ENCODE measurements at places on chromosomes 4 and X. TPM values are rescaled to one million over a fixed set of nuclear protein-coding genes. Genes with fewer than 3 reads are reported as not detected.

DNA sequence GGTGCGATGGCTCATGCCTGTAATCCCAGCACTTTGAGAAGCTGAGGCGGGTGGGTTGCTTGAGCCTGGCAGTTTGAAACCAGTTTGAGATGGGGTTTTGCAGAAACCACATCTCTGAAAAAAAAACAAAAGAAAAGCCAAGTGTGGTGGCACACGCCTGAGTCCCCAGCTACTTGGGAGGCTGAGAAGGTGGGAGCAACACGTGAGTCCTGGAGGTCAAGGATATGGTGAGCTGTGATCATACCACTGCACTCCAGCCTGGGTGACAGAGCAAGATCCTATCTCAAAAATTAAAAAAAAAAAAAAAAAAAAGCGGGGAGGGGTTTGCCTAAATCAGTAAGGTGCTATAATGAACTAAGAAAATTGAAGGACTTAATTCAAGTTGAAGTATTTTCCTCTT lies 58.2 kb upstream of the TBC1D14 start:
- DNase-seq: no peak

DNA sequence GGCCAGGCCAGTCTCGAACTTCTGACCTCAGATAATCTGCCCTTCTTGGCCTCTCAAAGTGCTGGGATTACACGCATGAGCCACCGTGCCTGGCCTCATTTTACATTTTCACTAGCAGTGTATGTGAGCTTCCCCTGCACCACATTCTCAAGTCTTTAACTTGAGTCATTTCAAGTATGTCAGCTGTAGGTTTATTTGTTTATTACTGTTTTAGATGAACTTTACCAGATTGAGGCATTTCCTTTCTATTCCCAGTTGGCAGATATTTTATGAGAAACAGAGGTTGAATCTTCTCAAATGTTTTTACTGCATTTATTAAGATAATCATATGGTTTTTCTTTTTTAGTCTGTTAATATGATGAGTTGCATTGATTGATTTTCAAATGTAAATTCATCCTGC lies 114.6 kb upstream of the SH3RF1 start:
- no peak for DNase-seq

The HUWE1 gene
- 69.9 TPM for total RNA-seq

GRCh38 chrX:13938829-13939530 lies 90.7 kb downstream of the GEMIN8 start:
- DNase-seq: no peak

- DNase-seq: peak; percentile 83
Observed at GRCh38 chr4:140090215-140090731, 63.7 kb downstream of the MAML3 start.

DNA sequence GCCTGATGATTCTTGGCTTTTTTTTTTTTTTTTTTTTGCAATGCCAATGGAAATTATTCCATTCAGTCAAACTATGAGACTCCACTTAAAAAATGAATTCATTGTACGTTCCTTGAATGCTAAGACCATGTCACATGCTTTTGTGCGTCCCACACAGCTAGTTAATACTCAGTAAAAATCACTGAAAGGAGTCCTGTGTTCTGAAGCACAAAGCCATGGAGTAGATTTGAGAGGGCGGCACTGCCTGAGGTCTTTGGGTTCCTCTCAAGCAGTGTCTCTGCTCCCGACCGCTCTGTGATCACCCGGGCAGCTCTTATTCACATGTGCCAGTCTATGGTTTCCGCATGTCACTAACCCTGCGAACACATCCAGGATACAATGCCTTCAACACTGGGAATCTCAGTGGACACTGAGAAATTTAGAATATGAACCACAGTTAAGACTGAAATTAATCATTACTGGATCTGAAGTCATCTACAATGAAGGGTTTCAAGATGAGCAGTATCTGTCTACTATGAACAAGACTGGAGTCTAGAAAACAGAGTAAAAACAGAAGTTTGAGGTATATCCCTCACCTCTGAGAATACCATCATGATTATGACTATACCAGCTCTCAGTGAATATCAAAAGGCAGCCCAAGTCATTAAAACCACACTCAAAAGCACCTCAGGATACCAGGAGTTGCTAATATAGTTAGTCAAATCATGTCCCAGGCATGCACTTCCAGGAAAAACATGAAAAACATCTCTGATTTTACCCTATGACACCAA lies 193.0 kb downstream of the MGST2 start:
- DNase-seq: no peak

- peak; percentile 79 for DNase-seq
Observed at GRCh38 chr4:40333921-40334352, 1.2 kb upstream of the CHRNA9 start.

The FGD1 gene
- total RNA-seq: 11.2 TPM

GRCh38 chrX:71954458-71954857 lies 43.8 kb downstream of the NHSL2 start:
- DNase-seq: no peak

- DNase-seq: no peak
Observed at GRCh38 chr4:48944756-48945241, 38.2 kb upstream of the OCIAD2 start.

DNA sequence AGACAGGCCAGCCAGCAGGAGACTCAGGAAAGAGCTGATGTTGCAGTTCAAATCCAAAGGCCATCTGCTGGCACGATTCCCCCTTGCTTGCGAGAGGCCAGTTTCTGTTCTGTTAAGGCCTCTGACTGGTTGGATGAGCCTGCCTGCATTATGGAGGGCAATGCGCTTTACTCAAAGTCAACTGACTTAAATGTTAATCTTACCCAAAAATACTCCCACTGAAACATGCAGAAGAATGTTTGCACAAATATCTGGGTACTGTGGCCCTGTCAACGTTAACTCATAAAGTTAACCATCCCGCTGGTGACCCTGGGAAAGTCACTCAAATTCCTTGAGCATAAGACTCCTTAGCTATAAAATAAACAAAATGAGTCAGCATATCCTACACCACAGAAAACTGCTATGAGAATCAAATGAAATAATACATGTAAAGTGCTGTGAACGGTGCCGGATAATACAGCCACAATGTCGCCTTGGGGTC lies 326.4 kb downstream of the EVC2 start:
- peak; percentile 36 for DNase-seq

DNA sequence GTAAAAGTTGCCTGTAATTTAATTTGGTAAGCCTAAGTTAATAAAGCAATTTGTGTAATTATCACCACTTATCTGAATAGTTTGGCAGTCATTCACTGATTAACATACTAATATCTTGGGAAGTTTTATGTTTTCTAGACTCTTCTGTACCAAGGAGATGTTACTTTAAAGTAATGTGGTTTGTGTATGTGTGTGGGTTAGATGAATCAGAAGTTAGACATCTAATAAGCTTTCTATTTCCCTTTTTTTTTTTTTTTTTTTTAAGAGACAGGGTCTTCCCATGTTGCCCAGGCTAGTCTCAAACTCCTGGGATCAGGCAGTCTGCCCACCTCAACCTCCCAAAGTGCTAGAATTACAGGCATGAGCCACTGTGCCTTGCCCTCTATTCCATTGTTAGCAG lies 5.3 kb downstream of the SLAIN2 start:
- no peak for DNase-seq

- DNase-seq: no peak
Observed at GRCh38 chrX:69037786-69038185, 127.5 kb downstream of the PJA1 start.

The SPANXA1 gene
- total RNA-seq: 2.1 TPM

The TMPRSS11D gene
- not detected for total RNA-seq

DNA sequence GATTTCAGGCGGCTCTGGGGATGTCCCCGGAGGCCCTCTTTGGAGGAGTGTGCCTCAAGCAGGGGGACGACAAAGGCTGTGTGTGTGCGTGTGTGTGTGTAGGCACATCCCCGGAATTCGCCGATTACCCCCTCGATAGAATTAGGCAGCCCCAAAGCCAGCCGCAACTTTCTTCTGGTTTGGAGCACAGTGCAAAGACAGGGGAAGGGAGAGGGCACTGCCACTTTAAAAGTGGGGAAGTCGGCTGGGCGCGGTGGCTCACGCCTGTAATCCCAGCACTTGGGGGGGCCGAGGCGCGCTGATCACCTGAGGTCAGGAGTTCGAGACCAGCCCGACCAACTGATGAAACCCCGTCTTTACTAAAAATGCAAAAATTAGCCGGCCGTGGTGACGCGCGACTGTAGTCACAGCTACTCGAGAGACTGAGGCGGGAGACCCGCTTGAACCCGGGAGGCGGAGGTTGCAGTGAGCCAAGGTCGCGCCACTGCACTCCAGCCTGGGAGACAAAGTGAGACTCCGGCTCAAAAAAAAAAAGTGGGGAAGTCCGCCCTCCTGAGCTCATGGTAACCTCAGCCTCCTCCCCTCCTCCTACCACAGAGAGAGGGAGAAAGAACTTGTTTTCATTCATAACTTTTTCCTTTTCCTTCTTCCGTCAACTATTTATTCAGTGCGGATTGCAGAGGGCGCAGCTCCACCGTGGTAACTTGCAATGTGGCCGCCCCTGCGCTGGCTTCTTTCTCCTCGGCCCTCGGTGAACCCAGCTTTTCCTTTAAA lies 2.4 kb downstream of the SPRY1 start:
- DNase-seq: peak; percentile 12

DNA sequence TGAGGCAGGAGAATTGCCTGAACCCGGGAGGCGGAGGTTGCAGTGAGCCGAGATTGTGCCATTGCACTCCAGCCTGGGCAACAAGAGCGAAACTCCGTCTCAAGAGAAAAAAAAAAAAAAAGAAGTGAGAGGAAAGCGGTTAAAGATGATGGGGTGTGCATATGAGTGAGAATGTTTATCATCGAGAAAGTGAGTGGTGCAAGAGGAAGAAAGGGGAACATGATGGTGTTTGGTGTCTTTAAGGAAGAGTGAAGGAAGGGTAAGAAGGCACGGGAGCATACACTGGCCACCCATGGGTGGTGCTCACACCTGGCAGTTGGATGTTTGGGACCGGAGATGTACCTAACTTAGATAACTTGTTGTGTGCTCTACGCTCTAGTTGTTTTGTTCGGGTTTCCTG lies 62.2 kb downstream of the STOX2 start:
- DNase-seq: no peak

The IQCM gene
- total RNA-seq: 0.21 TPM

DNA sequence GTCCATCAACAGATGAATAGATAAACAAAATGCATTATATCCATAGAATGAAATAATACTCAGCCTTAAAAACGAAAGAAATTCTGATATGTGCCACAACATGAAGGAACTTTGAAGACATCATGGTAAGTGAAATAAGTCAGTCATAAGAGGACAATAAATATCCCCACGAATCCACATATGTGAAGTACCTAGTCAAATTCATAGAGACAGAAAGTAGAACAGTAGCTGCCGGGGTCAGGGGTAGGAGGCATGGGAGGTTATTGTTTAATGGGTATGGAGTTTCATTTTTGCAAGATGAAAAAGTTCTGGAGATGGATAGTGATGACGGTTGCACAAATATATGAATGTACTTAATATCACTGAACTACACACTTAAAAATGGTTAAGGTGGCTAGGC lies 151.6 kb upstream of the MAP3K15 start:
- no peak for DNase-seq

GRCh38 chr4:146852360-146852759 lies 93.3 kb downstream of the TTC29 start:
- no peak for DNase-seq

The HPGDS gene
- not detected for total RNA-seq

DNA sequence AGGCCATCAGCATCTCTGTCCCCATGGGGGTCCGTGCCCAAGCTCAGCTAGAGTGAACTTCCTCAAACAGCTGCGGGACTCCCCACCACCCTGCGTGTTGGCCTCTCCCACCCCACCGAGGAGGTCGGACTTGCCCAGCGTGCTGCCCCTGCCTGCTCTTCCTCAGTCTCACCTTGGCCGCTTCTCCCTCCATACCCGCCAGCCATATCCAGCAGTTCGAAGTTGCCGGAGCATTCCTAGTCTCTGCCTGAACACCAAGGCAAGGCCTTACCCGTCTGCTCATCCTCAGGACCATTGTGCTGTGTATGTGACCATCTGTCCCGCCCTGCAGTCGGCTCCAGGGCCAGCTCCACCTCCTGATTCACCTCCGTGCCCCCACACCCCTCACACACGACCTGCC lies 84.5 kb downstream of the WFS1 start:
- DNase-seq: no peak

The AWAT2 gene
- total RNA-seq: not detected

DNA sequence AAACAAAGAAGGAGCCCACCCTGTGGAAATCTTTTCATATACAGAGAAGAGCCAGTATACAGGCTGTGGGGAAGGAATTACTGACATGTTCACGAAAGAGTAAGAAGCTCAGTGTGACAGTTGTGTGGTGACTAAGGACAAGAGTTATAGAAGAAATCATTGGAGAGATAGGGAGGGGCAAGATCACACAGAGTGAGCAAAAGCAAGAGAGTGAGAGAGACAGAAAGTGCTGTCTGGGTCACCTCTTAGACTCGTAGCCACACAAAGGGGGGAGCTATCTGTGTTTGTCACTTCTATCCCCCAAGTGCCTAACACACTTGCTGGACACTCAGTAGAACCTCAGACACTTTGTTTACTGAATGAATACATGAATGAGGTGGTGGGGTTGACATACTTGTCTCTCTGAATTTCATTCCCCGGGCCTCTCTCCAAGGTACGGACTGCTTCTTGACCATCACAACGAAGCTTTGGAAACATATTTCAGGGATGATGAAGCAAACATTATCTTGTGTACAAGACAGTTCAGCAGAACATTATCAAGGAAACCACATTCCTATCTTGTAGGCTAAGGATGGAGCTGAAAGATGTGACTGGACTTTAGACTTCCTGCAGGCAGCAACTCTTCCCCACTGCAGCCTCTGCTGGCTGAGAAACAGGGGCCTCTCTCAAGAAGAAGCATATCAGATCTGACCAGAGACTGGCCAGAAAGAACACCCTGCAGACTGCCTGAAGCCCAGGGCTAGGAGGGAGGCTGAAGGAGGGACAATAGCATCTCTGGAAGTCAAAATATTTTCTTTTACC lies 168.2 kb downstream of the AMELX start:
- DNase-seq: peak; percentile 13

GRCh38 chr4:78613522-78614321 lies 62.2 kb downstream of the ANXA3 start:
- DNase-seq: no peak

DNA sequence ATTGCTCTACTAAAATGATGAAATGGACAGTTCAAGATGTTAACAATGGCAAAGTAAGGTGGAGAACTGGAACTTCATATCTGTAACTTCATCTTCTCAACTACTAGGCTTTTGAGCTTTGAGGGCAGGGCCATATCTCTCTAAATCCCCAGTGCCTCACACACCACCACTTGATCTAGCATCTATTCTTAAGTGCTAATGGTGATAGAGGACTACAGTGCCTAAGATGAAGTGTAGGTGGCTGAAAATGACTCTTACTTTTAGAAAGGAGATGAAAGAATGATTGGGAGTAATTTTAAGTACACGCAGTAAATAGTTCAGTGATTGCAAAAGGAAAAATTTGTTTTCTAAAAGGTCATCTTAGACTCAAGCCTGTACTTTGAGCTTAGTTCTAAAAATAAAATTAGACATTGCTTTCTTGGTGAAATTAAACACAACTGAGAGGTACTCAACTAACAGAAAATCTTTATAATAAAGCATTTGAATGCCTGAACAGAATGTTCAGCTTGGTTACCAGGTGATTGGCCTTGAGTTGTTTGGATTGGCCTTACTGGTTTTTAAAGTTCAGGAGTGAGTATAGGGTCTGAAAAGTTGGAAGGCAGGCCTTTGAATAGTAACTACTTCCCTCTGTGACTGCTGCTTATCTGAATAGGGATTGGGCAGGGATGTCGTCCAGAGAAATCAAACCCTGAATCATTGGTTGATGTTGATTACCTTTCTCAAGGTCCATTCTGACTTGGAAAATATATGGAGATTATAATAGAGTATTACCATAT lies 45.4 kb downstream of the DIAPH2 start:
- DNase-seq: no peak

GRCh38 chrX:116232833-116233232 lies 62.3 kb downstream of the AGTR2 start:
- DNase-seq: peak; percentile 51
